ENCODE measurements at places on chromosomes 6 and 20. TPM values are rescaled to one million over a fixed set of nuclear protein-coding genes. Genes with fewer than 3 reads are reported as not detected.

DNA sequence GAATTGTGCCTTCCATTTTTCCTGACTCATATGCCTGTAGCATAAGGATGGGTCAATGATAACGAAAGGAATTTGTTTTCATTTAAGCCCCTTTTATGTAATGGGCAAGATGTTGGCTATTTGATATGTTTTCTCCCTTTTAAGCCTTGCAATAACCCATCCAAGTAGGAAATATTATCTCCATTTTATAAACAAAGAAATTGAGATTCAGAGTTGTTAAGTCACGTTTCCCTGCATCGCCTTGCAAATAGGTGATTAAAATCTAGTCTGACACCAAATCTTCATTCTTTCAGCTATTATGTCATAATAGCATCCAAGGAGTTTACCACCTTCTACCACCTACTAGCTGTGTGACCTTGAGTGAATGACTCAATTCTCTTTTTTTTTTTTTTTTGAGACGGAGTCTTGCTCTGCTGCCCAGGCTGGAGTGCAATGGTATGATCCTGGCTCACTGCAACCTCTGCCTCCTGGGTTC lies 7.0 kb downstream of the HNF4A start:
- no peaks in the 10 kb centered on the region for H3K36me3 ChIP-seq
- DNase-seq: no peak
- no peaks in the 10 kb centered on the region for H3K4me1 ChIP-seq
- no peak overlapping the region for H3K4me3 ChIP-seq
- H3K27me3 ChIP-seq: no peaks in the 10 kb centered on the region

GRCh38 chr6:3217286-3217685 lies 10.2 kb downstream of the TUBB2B start:
- H3K36me3 ChIP-seq: no peaks in the 10 kb centered on the region
- peaks cover 2% of the 10 kb centered on the region for H3K27me3 ChIP-seq
- H3K4me3 ChIP-seq: no peak overlapping the region
- no peaks in the 10 kb centered on the region for H3K4me1 ChIP-seq
- no peak overlapping the region for H3K27ac ChIP-seq

DNA sequence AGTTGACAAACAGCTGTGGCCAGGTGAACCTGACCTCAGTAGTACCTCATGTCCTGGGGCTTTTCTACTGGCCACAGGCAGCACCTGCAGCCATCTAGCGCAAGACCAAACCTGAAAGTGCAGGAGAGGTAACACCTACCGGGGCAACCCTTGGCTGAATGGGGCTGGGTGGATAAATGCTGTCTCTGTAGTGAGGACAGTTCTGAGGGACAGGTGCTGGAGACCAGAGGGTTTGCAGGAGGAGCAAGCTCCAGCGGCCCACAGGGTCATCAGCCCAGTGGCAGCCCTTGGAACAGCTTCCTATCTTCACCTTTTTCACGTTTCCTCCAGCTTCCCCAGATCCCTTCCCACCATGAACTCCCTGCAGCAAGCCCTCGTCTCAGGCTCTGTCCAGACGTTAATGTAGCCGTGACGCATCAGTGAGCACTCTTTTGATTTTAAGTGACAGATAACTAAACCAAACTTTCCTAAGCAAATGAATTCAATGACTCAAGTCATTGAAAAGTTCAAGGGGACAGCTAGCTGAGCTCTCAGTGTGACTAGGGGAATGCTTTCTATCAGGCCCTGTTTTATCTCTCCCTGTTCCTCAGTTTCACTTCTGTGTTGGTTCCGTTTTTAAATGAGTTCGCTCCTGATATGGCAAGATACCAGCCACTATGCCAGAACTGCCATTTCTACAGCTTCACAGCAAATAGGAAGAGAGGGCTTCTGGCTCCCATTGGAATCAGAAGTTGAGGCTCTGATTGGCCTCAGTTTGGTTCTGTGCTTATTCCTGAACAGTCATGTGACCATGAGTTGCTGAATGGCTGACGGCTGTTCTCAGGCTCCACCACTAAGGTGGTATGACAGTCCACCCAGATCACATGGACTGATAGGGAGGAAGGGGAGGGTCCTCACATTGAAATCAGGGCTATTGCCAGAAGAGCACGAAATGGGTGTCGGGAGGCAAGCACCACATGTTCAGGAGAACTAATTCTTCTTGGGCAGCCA lies 12.1 kb upstream of the PFDN4 start:
- no peak overlapping the region for H3K4me3 ChIP-seq
- H3K27me3 ChIP-seq: no peaks in the 10 kb centered on the region
- H3K36me3 ChIP-seq: no peaks in the 10 kb centered on the region
- H3K27ac ChIP-seq: no peak overlapping the region

Gene BPIFB3
- not detected for total RNA-seq

GRCh38 chr6:156787569-156788492 lies 10.7 kb downstream of the ARID1B start:
- no peaks in the 10 kb centered on the region for H3K27me3 ChIP-seq
- no peak overlapping the region for H3K27ac ChIP-seq
- H3K36me3 ChIP-seq: no peaks in the 10 kb centered on the region

DNA sequence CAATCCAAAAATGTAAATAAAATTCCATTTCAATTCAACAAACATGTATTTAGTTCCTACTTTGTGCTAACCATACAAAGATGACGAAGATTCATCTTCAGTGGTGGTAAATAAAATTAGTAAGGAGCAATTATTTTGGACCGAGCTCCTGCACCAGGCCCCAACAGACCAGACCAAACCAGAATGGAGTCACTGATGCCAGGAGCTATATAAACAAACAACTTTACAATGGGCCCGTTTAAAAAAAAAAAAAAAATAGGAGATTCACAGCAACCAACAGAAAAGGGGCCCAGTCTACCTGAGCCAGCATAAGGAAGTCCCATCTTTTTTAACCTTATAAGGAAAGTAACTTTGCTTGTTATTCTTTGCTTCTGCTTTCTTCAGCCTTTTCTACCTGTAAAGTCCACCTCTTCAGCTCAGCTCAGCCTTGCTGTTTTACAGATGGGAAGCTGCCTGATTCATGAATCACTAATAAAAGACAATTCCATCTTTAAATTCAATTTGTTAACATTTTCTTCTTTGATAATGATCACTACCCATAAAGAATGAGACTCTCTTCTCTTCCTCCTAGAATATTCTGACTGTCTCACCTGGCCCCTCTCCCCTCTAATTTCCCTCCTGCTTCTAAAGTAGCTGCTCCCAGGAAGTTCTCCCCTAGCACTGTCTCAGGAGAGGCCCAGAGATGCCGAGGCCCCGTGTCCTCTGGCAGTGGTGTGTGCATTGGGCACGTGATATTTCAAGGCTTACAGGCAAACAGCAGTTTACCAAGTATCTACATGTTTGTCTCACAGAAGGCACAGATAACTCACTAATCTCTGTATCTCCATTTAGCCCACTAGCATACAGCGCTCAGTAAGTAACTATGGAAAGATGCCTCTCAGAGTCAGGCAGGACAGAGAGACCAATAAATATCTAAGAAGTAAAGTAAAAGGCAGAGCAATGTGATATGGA lies 8.4 kb downstream of the MBOAT1 start:
- peaks cover 20% of the 10 kb centered on the region for H3K4me1 ChIP-seq
- no peak for DNase-seq
- H3K27me3 ChIP-seq: no peaks in the 10 kb centered on the region
- H3K36me3 ChIP-seq: no peaks in the 10 kb centered on the region

DNA sequence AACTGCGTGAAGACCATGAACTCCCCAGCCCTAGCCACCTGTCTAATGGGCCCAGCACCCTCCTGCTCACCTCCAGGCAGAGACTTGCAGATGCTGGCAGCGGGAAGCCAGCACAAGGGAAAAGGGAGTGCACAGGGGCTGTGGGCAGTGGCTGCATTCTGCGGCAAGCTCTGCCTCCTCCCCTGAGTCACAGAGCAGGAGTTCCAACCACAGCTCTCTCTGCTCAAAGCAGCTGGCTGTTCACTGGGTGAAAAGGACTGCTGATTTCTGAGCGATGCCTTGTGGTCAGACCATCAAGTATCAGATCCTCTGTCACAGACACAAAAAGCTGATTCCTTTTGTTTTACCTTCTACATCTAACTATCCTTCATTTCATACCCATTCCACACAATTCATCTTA lies 10.5 kb downstream of the NKX2-2 start:
- no peaks in the 10 kb centered on the region for H3K36me3 ChIP-seq
- H3K27me3 ChIP-seq: peaks cover 26% of the 10 kb centered on the region
- no peak overlapping the region for H3K27ac ChIP-seq
- H3K4me1 ChIP-seq: peaks cover 13% of the 10 kb centered on the region
- DNase-seq: no peak
- no peak overlapping the region for H3K4me3 ChIP-seq

DNA sequence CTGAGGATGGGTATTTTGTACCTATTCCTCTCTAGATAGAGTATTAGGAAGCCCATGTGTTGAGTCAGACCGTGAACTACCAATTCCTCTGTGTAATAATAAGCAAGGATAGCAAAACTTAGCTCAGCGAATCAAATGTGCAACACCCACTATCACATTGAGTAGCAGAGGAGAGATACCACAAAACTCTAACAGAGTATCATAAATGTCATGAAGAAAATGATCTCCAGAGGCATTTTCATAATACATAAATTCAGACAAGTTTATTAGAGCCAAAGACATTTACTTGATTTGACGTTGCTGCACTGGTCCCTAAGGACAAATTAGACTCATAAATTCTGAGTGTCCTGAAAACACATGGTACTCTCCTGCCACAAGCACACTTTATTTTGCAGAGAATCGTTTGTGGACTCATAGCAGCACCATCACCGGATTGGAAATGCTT lies 245.2 kb downstream of the HAO1 start:
- no peak overlapping the region for H3K27ac ChIP-seq
- DNase-seq: no peak
- H3K4me1 ChIP-seq: no peaks in the 10 kb centered on the region
- H3K4me3 ChIP-seq: no peak overlapping the region

DNA sequence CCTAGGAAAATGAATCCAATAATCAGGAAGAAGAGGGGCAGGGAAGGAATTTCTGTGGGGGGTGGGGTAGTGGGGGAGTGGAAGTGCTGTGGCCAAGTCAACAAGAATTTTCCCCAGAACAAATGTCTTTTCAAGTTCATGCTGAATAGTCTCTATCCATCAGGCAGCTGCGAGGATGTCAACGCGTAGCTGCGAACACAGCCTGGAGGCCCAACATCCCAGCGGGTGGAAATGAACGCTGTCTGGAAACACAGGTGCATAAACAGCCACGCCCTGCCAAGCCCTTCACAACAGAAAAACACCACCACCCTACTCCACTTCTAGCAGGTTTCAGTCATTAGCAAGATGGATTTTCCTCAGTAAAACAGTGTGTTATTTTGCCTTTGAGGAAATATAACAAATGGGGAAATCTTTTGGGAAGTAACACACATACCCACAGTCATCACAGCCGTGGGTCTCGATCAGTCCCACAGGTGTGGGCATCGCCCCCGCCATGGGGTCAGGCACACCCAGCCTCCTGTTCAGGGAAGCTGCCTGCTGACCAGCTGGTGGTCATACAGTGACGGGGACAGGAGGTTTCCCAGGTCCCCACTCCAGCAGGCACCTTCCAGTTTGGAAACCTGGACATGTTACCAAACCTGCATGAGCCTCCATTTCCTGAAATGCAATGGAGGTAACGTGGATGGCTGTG lies 112.1 kb upstream of the THBS2 start:
- H3K27me3 ChIP-seq: no peaks in the 10 kb centered on the region
- no peaks in the 10 kb centered on the region for H3K4me1 ChIP-seq
- no peak overlapping the region for H3K4me3 ChIP-seq

Gene SCUBE3
- total RNA-seq: 0.31 TPM

Gene AGER
- total RNA-seq: 22.9 TPM

Gene SLC17A3
- total RNA-seq: 2.4 TPM

GRCh38 chr6:30158475-30159040 lies 2.5 kb downstream of the TRIM10 start:
- H3K27me3 ChIP-seq: peaks cover 5% of the 10 kb centered on the region
- no peak for DNase-seq
- no peaks in the 10 kb centered on the region for H3K4me1 ChIP-seq
- no peak overlapping the region for H3K4me3 ChIP-seq
- H3K27ac ChIP-seq: no peak overlapping the region
- H3K36me3 ChIP-seq: no peaks in the 10 kb centered on the region

- H3K27me3 ChIP-seq: no peaks in the 10 kb centered on the region
- H3K36me3 ChIP-seq: no peaks in the 10 kb centered on the region
- H3K27ac ChIP-seq: no peak overlapping the region
- peaks cover 4% of the 10 kb centered on the region for H3K4me1 ChIP-seq
- no peak for DNase-seq
- no peak overlapping the region for H3K4me3 ChIP-seq
Measured at GRCh38 chr20:37366743-37367142, 20.8 kb downstream of the SRC start.

DNA sequence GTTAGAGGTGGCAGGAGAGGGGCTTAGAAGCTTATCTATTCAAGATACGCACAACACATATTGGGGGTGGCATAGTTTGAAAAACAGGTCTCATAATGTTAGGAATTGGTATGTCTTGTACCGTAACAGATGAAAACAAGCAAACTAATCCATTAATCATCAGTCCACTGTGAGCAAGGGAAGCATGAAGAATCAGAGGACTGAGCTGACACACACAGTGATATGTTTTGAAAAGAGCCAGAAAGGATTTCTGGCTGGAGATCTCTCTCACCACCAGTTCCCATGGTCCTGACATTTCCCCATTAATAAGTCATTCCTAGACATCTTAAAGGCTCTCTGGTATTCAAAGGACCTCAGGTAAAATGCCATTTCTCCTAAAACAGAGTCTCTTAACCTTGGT lies 158.8 kb upstream of the PHACTR1 start:
- DNase-seq: no peak
- H3K27me3 ChIP-seq: no peaks in the 10 kb centered on the region
- no peaks in the 10 kb centered on the region for H3K36me3 ChIP-seq
- H3K27ac ChIP-seq: no peak overlapping the region
- H3K4me1 ChIP-seq: no peaks in the 10 kb centered on the region
- no peak overlapping the region for H3K4me3 ChIP-seq

GRCh38 chr6:66103354-66103753 lies 396.3 kb upstream of the EYS start:
- no peak for DNase-seq
- H3K4me1 ChIP-seq: no peaks in the 10 kb centered on the region
- no peaks in the 10 kb centered on the region for H3K27me3 ChIP-seq
- H3K27ac ChIP-seq: no peak overlapping the region
- H3K36me3 ChIP-seq: no peaks in the 10 kb centered on the region

DNA sequence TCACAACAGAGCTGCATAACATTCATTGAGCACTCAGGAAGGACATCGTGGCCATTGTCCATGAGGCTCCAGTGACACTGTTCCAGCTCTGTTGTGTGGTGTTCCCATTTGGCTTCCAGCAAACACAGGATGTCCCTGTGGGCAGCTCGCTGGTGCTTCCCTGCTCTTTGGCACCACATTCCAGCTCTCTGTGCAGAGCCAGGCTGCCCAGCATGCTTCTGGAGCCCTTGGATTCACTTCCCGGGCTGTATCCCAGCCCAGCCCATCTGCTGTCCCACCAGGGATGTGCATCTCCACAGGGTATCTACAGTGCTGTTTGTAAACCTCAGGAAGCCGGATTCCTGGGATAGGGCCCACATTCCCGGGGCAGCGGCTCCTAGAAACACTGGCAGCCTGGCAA lies 57.2 kb downstream of the CTCFL start:
- no peak overlapping the region for H3K27ac ChIP-seq
- H3K36me3 ChIP-seq: no peaks in the 10 kb centered on the region
- no peak for DNase-seq
- H3K27me3 ChIP-seq: no peaks in the 10 kb centered on the region
- peaks cover 16% of the 10 kb centered on the region for H3K4me1 ChIP-seq

All from natural killer cell (primary cell).